ENCODE measurements at places on chromosomes 7 and 10.
A peak's percentile ranks its signal among the peaks of the same experiment; 100 is the strongest.

DNA sequence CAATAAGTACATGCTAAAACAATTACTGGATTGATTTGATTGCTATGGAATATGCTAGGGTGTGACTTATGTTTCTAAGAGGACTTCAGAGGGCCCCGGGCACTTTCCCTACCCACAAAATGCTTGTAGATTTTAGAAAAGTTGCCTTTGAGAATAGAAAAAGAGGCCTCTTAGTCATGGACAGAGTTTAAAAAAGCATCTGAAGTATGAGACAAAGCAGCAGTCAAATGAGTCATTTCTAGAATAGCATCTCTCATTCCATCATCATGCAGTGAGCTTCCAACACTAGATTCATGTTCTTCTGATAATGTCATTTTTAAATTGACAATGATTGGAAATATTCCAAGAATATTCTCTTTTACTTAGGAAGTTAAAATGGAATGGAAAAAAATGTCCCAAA is 675.1 kb upstream of the PCDH15 start:
- DNase-seq = no peak

DNA sequence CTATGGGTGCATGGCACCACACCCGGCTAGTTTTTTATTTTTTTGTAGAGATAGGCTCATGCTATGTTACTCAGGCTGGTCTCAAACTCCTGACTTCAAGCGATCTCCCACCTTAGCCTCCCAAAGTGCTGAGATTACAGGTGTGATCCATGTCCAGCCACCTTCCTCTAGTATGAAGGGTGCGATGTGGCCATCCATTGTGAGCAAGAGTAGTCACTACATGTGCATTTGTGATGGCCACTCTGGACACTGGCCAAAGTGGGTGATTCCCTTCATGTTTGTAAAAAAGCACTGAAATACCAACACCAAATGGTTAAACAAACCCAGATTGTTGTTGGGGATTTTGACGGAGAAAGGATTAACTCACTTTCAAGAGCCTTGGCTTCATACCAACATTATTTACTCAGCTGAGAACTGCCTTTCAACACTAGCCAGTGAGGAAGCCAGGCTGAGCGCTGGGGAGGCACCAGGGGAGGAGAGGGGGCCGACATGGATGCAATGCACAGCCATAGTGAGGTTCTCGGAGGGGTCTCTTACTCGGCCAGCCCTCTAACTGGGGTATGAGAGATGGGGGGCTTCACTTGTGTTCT is 198.1 kb upstream of the LYZL2 start:
- no peak for DNase-seq

- no peak for DNase-seq
These were observed 21.8 kb downstream of the ELFN1 start for GRCh38 chr7:1691601-1692514.

DNA sequence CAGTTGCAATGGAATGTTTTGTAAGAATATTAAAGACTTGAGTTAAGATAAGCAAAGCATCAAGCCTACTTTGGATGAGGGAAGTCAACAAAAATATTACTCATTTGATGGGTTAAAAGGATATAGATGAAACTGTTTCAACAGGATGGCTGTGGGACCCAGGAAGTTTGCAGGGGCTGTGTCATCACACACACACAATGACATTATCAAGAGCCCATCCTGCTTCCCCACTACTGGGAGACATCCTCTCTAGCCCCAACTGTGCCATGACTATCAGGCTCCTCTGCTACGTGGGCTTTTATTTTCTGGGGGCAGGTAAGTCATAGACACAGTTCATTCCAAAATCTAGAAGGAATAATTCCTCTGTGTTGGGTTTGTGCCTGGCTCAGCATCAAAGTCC is 78.8 kb upstream of the PRSS1 start:
- no peak for DNase-seq

GRCh38 chr7:151837285-151838042 is 39.5 kb downstream of the PRKAG2 start:
- DNase-seq = no peak

GRCh38 chr7:144995495-144995894 is 159.6 kb upstream of the TPK1 start:
- DNase-seq = no peak

GRCh38 chr7:23234569-23235296 is 11.8 kb upstream of the GPNMB start:
- no peak for DNase-seq

GRCh38 chr7:130421684-130422083 is 19.1 kb downstream of the CEP41 start:
- no peak for DNase-seq

DNA sequence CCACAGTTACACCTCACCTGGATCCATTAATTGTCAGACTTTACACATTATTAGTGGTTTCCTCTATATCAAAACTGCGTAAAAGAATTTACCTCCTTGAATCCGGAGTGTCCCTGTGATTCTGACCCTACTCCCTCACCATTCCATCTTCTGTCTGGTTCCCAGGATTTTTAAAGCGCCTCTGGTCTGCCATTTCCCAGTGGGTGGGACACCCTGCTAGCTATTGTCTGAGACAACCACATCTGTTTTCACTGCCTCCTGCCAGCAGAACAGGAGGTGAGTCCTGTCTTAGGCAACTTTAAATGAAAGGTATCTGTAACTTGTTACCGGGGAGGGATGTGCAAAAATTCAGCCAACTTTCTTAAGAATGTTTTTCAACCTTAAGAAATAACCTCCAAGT is 2.3 kb downstream of the MACROH2A2 start:
- no peak for DNase-seq

GRCh38 chr7:141558544-141559183 is 7.5 kb downstream of the AGK start:
- DNase-seq = no peak

- no peak for DNase-seq
These were observed 59.6 kb upstream of the FAM180A start for GRCh38 chr7:135808206-135808605.

DNA sequence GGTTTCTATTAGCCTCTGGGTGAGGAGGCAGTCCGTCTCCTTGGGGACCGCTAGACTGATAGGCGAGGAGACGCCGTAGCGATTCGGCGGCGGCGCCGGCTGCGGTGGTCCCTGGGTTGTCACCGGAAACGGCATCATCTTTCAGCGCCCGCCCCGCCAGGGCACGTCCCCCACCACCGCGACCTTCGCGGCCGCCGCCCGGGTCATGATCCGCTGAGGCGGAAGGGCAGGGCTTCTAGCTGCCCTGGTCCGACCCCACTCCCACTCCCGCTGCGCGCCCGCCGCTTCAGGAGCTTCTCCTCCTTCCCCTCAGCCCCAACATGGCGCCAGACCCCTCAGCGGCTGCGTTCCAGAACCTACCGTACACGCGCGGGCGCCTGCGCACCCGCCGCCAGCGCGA is at the start of gene PAPOLB:
PAPOLB (minus strand) TSS at position 358 of the 400 bp plus-strand sequence; CDS start at position 138, 220 bp downstream.
- peak; percentile 10 for DNase-seq

- no peak for DNase-seq
These were observed 28.1 kb downstream of the OAT start for GRCh38 chr10:124390471-124391187.

- DNase-seq = no peak
These were observed 1098.5 kb upstream of the LRRTM3 start for GRCh38 chr10:65827359-65827758.

GRCh38 chr7:33072471-33072870 is 9.9 kb upstream of the NT5C3A start:
- DNase-seq = no peak

DNA sequence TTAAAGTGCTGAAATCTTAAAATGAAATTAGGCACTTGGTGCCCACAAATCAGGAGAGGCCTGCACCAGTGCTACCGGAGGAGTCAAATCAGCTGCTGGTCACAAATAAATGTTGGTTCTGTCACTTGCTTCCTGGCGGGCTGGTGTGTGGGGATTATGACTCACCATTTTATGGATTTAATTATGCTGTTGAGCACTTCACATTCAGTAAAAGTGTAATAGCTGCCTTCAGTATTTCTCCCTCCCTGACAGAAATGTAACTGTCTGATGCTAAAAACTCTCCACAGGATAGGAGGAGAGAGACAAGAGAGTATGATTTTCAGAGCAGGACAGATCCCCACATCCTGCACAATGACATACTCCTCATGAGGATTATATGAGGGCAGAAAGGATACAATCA is 186.0 kb downstream of the JAZF1 start:
- DNase-seq = no peak

DNA sequence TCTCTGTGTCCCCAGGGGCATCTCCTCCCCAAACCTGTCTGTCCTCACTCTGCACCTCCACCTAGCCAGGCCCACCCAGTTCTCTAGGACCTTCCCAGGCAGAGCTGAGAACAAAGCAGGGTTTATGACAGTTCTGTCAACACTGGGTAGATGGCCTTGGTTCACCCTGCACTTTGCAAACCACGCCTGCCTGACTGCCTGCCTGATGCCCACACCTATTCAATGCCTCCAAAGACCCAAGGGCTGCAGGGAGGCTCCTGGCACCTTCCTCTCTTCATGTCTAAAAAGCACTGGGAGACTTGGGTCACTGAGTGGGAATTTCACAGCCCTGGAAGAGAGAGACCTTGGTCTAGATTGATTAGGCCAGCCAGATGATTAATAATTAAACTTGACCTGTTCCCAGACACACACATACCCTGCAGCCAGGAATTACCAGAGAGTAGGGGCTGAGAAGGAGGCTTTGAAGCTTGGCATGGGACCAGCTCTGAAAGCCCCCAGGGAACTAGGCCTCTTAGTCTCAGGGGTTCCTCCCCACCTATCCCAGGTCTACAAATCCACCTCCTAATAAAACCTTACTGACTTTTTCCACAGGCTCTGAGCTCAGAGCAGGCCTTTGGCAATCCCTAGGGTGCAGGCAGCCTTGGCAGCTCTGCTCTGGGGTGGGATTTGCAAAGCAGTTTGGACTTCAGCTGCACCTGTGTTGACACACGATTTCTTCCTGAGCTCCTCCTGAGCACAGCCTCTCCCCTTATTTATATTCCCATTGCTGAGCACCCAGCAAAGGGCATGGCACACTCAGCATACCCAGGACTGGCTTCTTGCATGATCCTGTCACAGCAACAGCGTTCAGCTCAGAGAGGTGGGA is 25.7 kb upstream of the PDCD4 start:
- no peak for DNase-seq

DNA sequence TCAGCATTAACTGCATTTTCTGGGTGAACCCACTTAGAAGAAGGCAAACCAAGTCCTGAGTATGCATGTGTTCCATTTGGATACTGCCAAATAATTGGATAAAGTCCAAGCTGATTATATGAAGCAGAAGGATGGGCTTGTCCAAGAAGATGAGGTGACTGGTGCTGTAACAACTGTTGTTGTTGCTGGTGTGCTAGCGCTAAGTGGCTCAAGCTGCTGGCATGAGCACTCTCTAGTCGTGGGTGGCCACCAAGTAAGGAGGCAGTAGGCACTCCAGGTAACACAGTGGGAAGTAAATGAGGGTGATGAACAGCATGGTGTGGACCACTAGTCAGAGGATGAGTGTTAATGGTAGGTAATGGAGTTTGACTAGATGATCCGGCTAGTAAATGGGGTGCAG is 80.4 kb downstream of the NRBF2 start:
- no peak for DNase-seq

DNA sequence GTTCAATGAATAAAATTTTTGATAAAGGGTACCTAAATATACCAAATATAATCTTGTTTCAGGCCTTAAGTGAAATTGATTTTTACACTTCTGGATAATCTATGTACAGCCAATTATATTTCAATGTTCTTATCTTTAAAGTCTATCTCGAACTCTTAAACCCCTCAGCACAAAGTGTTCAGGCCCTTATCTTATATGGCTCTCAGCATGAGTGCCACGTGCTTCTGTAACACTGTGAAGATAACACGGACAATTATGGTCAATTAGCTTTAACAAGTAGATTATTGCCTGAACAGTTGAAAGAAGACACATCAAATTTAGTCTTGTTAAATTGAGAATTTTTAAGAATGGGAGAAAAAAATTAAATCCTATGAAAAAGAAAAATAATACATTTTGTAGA is 40.4 kb upstream of the DMTF1 start:
- DNase-seq = no peak

GRCh38 chr7:55223023-55223422 is 142.1 kb upstream of the LANCL2 start:
- no peak for DNase-seq

GRCh38 chr10:119406601-119407253 is 135.8 kb downstream of the RGS10 start:
- no peak for DNase-seq

Data from stimulated activated CD8-positive, alpha-beta memory T cell treated with anti-CD3 and anti-CD28 coated beads, Interleukin-12 subunit alpha, Interleukin-12 subunit beta, amount 100 ng/mL, for 4 hours (primary cell).